Gastroesophageal sphincter (tissue), 4 donors: ENCODE measurements at places on chromosomes 12 and 14. TPM values are rescaled to one million over a fixed set of nuclear protein-coding genes. Genes with fewer than 3 reads are reported as not detected.

DNA sequence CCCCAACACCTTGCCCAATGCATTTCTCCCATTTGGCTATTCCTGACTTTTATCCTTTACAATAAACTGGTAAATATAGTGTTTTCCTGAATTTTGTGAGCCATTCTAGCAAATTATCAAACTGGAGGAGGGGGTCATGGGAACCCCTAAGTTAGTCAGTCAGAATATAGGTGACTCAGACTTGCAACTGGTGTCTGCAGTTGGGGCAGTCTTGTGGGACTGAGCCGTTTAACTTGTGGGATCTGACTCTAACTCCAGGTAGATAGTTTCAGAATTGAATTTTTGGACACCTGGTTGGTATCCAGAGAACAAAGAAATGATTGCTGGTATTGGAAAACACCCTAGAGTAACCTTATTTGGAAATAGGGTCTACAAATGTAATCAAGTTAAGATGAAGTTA is 133.4 kb downstream of the CEP83 start:
- no peak for ATAC-seq

The B4GALNT3 gene
- 1.4 TPM for total RNA-seq

- ATAC-seq: no peak
Measured at GRCh38 chr12:64877363-64878004, 53.0 kb downstream of the TBC1D30 start.

DNA sequence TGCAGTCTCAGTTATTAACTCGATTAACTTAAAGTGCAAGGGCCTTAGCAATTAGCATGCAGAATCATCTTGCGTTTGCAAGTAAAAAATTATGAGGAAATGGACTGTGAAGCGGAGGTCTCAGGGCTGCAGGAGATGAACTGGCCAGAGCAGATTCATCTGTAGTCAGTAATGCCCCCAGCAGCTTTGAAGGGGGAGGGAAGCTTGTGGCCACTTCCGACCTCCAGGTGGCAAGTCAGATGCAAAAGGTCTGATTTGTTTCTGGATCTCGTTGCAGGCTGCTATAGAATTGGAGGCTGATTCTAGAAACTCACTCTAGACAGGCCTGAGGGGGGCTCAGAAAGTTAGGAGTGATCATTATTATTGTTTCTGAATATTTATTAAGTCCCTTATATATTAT is 107.4 kb upstream of the RGS6 start:
- ATAC-seq: no peak

DNA sequence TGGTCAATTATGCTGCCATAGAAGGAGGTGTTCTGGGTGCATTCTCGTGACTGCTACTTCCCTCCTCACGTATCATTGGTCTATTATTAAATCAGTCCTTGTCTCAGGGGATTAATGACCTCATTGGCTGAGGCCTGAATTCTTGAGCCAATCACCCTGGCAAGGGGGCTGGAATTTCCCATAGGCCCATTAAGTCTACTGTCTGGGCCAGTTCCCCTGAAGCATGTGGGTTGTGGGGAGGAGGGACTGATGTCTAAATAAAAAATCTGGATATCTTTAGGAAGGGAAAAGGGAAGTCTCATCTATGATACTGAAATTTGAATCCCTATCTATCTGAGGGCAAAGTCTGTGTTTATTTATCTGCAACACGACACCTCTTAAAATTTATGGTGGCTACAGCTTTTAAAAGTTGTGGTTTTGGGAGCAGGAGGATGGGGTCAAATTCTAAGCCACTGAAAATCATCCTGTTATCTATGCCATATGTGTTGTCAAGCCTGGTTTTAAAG is 71.9 kb downstream of the DYRK2 start:
- no peak for ATAC-seq
